Cortex of kidney (tissue), 1 donor: ENCODE measurements at places on chromosomes 5 and 9.

GRCh38 chr9:132293145-132293721 is 61.6 kb downstream of the SETX start:
- DNase-seq, result no peak

GRCh38 chr5:58011301-58011700 is 448.6 kb downstream of the PLK2 start:
- no peak for DNase-seq

- DNase-seq, result no peak
Observed at GRCh38 chr9:8674536-8674935, 875.0 kb upstream of the DMAC1 start.

DNA sequence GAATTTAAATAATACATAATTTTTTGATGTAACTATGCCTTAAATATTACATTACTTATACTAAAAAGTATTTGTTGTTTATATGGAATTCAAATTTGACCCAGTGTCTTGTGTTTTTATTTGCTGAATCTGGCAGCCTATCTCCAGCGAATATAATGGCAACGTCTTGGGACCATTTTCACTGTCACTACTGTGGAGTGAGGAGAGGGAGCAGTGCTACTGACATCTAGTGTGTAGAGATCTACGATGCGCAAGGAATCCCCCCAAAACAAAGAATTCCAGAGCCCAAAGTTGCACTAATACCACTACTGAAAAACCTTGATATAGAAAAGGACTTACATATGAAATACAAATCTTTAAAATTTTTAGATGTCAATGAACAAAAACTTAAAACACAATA is 314.4 kb downstream of the DRD1 start:
- DNase-seq, result no peak

DNA sequence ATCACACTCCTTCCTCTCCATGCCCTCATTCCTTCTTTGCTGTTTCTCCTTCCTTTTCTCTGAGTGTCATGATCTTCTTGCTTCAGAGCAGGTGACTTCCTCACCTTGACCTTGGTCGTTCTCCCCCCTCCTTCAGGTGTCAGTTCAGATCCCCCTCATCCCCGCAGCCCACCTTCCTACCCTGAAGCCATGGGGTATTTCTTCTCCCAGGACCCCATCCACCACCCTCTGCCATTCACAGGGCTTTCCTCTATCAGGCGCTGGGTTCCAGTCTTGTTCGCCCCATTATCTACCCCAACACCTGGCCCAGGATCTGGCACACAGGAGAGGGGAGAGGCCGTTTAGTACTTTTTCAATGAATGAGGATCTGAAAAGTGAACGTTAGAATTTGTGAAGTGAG is 101.0 kb downstream of the NSG2 start:
- no peak for DNase-seq

GRCh38 chr9:97558701-97559101 is 57.2 kb downstream of the TMOD1 start:
- no peak for DNase-seq

- no peak for DNase-seq
Observed at GRCh38 chr9:124398191-124398935, 16.9 kb downstream of the PSMB7 start.

- DNase-seq, result no peak
Observed at GRCh38 chr5:137205231-137206027, 293.7 kb downstream of the SPOCK1 start.

GRCh38 chr5:83003791-83004190 is 73.4 kb downstream of the TMEM167A start:
- no peak for DNase-seq

DNA sequence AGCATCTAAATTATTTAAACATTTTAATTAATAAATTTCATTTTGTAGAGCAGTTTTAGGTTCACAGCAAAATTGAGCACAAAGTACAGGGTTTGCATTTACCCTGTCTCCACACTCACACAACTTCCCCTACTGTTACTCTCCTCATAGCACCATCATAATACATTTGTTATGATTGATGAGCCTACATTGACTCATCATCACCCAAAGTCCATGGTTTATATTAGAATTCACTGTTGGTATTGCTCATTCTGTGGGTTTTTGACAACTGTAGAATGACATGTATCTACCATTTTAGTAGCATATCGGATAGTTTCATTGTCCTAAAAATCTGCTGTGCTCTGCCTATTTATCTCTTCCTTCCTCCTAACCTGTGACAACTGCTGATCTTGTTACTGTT is 411.1 kb upstream of the MPDZ start:
- no peak for DNase-seq

DNA sequence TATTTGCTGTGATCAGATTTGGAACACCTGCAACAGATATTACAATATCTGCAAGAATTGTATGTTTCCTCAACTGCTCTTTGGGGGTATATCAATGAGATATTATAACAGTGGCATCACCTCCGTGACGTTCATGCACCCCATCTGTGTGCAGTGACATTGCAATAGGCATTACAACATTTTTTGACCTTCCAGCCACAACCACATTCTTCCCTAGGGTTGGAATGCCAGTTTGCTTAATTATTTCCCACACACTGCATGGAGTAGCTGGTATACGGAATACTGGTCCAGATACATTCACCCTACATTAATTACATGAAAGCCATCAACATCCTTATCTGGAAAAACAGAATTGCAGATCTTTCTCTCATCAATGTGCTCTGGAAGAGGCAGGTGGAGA is 42.3 kb downstream of the FBXO4 start:
- no peak for DNase-seq

GRCh38 chr5:122311497-122311960 is 508 bp upstream of the SNCAIP start:
- DNase-seq, result no peak

DNA sequence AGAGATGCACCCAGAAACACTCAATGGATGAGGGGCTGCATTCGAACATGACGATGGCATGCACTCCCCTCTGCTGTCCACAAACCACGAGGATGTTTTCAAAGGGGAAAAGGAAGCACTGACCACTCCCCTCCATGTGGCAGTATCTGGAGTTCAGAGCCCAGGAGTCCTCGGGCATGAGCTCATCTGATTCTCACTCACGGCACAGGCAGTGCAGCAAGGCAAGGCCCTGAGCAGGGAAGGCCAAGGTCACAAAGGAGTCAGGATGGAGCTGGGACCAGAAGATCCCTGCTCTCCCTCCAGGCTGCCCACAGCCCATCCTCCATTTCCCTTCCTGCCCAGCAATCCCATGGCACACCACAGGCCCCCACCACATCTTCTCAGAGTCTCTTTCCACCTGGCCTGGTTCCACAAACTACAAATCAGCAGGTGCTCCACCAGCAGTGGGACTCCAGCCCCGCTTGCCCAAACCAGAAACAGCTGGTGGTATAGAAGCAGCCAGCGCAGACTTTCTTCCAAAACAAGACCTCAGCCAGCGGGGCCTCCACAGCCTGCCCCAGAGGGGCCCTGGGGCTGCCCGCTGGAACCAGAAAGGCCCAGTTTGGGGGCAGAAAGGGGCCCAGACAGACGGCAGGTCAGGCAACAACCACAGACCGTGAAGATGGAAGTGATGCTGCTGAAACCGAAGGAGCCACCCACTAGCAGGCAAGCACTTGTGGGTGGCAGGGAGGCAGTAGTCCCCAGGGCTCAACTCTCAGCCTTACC is 12.2 kb downstream of the TNIP1 start:
- DNase-seq, result no peak

GRCh38 chr9:77901771-77902170 is 129.8 kb downstream of the GNAQ start:
- no peak for DNase-seq

DNA sequence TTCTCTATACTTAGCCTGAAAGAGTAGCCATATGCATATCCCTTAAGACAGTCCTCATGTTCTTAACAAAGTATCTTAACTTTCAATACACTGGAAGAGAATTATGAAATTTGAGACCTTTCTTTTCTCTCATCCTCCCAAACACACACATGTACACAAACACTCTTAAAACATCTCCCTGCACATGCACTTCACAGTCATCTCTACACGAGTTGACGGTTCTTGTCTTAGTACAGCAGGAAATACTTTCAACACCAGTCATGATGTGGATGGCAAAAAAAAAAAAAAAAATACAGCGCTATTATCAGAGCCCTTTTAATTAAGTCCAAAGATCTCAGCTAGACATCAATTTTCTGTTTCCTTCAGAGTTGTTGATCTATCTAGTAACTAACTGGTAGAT is 43.6 kb upstream of the PCSK1 start:
- no peak for DNase-seq

DNA sequence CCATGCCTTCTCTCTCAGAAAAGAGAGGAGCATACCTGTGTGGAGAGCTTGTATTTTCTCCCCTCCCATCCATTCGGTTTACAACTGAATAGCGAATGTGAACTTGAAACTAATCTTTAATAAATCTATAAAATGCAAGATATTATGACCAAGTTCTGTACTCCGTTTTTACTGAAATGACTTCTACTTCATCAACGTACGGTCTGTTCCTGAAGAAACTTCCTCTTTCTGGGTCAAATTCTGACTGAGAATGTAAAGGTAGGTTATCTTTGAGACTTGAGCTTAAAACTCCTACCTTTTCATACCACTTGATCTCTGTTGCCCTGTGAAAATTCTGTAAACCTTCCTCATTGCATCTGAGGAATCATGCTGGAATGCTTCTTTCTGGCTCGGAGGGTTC is 4.2 kb upstream of the CTNNAL1 start:
- DNase-seq, result no peak

DNA sequence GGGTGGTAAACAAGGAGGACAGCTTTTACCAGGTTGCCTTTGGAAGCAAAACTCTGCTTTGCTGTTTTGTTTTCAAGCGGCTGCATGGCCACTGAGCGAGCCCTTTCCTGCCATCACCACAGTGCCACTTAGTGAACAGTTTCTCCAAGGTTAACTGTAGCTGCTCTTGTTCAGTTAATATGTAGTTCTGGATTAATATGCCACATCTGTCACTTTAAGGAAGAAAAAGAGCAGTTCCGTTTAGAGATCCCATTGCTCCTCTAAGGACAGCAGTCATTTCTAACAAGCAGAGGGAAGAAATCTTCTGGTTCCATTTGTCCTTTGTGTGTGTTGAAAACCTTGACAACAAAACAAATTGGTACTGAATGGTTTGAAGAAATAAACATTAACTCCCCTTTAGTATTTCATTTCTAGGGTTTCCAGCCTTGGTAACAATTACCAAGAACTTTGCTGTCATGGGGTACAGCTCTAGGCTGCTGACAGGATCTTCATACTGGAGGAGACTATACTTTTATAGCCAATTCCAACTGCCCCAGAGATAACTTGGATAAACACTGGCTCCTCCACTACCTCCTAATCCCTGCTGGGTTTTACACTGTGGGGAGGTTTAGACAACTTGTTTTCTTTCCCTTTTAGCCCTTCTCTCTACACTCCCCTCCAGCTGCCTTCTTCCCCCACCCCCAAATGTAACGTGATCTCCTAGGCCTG is 10.3 kb upstream of the ABL1 start:
- DNase-seq, result no peak

GRCh38 chr5:153480401-153480800 is 10.1 kb upstream of the GRIA1 start:
- no peak for DNase-seq

DNA sequence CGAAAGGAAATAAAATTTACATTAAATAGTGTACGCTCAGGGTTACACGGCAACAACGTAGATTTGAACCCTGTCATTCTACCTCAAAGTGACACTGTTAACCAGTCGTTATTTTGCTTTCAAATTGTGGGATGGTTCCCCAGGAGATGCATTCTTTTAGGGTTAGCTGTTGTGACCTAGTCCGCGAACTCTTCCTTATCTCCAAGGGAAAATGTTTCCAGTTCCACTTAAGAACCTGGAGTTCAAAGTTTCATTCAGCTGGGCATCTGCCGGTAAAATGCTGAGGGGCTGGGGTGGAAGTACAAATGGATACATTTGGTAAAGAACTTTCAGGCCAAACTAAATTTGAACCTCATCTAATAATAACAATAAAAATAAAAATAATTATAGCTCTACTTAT is 264.6 kb downstream of the NR3C1 start:
- no peak for DNase-seq

- no peak for DNase-seq
Observed at GRCh38 chr5:167633931-167634341, 657.5 kb upstream of the WWC1 start.

DNA sequence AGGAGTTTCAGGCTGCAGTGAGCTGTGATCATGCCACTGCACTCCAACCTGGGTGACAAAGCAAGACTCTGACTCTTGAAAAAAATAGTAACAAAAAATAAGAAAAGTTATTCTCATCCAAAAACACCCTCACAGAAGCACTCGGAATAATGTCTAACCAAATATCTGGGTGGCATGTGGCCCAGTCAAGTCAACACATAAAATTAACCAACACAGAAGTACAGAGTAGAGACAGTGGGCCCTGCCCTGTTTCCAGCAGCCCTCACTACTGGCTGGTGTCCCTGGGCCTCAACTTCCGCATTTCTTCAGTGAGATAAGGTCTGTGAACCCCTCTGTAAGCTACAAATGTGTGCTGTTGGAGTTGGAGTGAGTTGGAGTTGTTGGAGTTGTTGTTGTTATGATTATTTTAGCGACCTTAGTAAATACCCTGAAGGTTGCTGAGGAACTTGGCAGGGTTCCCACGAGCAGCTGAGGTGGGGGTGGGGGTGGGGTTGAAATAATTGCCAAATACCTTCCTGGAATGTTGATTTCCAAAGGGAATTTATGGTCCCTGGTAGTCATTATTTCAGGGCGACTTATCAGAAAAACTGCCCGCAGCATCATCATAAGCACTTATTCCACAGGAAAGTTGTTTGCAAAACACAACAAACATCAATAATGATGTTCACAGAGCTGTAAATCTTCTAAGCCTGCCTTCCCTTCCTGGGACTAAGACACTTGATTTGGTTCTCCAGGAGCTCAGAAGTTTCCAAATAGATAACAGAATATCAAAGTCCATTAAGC is 30.2 kb downstream of the C5orf15 start:
- DNase-seq, result no peak

DNA sequence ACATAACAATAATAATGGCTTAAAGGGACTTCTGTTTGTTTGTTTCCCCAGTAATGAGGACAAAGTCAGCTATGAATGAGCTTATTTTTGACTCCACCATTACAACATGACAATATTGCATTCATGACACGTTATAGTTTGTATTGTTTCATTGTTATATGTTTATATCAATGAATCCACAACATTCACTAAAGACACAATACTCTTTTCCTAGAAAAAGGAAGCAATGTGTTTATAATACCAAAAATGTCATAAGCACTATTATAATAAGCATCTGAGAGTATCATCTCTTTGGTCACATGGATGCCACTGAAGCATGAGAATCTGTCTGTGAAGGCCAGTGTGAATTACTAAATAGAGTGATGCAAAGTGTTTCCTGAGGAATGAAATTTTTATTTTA is 1026.9 kb upstream of the C9orf72 start:
- no peak for DNase-seq
